ENCODE measurements at places on chromosomes 4 and X.

DNA sequence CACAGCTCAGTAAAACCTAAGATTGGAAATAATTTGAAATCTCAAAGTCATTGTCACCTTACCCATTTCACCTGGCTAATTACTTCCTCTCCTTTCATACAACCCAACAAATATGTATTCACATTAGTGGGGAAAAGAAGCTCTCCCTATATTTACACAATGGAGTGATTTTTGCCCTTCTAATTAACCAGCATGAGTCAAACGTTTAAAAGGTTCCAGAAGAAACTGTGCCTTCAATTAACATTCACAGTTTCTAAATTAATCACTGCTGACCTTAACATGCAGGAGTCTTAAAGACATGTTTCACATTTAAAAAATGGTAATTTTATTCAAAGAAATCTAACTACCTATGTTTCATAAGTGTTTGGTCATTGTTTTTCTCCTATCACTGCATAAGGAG, 254.6 kb downstream of the CBLL2 start:
- no peak for DNase-seq

DNA sequence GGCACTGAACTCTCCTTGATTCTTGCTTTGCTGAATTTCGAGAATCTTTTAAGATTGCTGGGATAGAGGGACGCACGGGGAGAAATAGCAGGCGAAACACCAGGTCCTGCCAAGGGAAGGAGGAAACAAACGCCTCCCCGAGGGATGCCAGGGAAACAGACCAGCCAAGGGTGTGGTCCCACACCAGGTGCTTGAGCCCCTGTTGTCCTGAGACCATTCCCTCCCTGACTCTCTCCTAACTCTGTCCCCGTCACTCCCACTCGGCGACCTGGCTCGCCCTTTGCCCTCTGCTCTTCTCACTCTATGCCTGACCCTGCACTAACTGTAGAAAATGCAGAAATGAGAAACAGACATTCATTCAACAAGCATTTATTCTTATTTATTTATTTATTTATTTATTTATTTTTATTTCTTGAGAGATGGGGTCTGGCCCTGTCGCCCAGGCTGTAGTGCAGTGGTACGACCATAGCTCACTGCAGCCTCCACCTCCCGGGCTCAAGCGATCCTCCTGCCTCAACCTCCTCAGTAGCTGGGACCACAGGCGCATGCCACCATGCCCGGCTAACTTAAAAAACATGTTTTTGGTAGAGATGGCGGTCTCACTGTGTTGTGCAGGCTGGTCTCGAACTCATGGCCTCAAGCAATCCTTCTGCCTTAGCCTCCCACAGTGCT, 16.2 kb downstream of the CTAG1B start:
- DNase-seq = no peak

DNA sequence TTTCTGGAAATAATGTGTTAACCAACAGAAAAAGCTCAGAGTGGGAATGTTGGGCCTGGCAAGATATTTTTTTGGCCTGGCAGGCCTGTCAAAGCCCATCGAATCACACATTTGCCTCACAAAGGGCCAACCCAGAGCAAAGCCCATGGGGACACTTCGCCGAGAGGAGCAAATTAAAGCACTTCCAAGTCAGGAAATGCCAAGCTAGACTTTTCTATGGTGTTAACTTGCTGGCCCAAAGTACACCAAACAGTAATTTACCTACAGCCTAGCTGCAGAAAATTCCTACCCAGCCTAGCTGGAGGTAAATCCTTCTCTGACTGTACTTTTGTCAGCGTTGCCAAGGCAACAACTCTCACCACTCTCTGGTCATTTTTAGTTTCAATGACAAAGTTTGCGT, 288.6 kb upstream of the LDB2 start:
- DNase-seq = no peak

DNA sequence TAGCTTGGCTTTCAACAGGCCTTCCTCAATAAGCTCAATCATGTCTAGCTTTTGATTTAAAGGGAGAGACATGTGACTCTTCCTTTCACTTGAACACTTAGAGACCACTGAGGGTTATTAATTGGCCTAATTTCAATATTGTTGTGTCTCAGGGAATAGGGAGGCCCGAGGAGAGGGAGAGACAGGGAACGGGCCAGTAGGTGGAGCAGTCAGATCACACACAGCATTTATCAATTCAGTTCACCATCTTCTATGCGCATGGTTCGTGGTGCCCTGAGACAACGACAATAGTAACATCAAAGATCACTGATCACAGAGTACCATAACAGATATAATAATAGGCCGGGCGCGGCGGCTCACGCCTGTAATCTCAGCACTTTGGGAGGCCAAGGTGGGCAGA, 17.8 kb downstream of the ZNF81 start:
- DNase-seq = no peak

DNA sequence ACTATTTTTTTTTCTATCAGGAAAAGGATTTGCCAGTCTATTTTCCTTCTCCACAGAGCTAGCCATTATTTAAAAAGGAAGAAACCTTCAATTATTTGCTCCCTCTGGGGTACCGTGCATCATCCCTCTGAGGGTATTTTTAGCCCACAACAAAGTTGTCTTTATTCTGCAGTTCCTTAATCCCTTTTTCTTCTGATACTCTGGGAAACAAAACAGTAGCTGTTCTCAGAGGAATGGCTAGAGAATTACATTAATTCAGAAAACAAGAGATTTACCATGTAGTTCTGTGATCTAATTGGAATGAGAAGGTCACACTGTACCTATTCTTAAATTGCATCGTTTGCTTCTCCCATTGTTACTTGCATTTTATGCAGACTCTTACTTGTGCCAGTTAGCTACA, 1056.7 kb downstream of the STIM2 start:
- no peak for DNase-seq

GRCh38 chr4:14168919-14169318, 541.4 kb upstream of the BOD1L1 start:
- DNase-seq = no peak

- no peak for DNase-seq
These were observed 13.2 kb downstream of the NEIL3 start for GRCh38 chr4:177322881-177323280.

DNA sequence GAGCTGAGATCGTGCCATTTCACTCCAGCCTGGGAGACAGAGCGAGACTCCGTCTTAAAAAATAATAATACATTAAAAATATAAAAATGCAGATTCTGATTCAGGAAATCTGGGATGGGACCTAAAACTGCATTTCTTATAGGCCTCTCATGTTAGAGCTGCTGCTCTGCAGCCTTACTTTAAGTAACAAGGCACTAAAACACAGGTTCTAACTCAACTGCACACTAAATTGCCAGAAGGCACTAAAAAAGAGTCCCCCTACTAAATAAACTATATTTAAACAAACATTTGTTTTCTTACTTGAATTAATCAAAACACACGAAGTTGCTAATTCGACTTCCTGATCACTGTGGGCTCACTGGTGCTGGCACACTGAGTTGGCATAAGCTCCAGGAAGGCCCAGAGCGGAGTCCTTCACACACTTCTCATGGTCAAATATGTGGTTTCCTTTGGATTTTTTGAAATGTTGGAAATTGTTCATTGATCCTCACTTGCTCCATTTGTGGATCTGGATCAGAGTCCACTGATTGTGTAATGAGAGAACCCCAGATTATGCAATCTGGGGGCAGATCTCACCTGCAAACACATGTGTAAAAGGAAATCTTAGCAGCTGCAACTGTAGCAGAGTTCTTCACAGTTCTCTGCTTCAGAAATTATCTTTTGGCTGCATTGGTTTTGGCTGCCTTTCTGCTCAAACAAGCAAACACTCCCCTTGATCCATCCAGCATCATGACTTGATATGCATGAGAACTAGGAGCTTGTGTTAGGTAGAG, 59.3 kb downstream of the AFF1 start:
- no peak for DNase-seq

DNA sequence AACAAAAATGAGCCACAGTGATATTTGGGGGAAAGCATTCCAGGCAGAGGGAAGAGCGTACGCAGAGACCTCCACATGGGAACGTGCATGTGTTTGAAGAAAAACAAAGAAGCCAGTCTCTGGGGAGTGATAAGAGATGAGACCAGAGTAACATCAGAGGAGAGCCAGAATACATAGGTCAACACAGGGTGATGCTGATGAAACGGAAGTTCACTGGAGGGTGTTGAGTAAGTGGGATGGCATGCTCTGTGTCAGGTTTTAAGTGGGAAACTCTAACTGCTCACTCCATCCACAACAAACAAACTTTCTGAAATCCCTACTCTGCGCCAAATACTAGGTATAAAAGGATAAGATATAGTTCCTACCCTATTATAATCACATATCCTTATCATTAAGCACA, 110.0 kb downstream of the ARHGAP6 start:
- no peak for DNase-seq

- DNase-seq = no peak
These were observed 309.2 kb downstream of the EVC2 start for GRCh38 chr4:5399124-5399523.

DNA sequence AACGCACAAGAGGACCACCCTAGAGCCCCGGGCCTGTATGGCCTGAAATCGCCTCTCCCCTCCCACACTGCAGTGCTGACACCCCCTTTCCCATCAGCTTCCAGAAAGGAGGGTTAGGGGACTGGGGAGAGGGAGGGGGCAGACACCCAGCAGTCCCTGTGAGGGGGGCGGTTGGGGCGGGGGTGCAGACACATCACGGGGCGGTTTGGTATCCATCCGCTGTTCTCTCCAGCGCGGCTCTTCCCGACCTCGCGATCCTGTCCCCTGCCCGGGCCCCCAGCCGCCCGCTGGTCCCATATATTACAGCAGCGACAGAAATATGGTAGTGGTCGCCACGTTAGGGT, 404 bp upstream of the GPRASP2 start:
- no peak for DNase-seq

DNA sequence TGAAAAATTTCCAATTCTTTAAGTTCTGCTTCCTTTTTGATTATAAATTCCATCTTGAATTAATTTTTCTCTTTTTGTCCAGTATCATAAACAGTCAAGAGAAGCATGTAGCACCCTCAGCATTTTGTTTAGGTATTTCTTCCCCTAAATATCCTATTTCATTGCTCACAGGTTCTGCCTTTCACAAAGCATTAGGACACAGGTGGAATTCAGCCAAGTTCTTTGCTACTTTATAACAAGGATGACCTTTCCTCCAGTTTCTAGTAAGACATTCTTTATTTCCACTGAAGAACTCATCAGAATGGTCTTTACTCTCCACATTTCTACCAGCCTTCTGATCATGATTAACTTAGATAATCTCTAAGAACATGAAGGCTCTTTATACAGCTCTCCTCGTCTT, 7.4 kb downstream of the SLC9B1 start:
- DNase-seq = no peak

- DNase-seq = no peak
These were observed 299.5 kb downstream of the MAPK10 start for GRCh38 chr4:86060341-86060740.

DNA sequence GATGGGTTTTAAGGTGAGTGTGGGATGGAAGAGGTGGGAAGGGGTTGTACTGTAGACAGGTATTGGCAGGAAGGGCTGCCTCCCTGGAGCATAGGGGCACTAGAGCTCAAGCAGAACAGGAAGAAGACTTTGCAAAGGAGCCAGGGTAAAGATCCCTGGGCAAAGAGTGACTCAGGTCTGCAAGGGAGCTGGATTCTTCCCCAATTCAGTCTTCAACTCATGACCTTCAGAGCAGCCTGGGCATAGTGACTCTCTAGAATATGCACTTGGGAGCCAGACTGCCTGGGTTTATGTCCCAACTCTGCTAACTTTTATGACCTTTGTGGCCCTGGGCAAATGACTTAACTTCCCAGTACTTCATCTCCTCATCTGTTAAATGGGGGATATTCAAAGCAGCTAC, 4.0 kb downstream of the LONRF3 start:
- no peak for DNase-seq

DNA sequence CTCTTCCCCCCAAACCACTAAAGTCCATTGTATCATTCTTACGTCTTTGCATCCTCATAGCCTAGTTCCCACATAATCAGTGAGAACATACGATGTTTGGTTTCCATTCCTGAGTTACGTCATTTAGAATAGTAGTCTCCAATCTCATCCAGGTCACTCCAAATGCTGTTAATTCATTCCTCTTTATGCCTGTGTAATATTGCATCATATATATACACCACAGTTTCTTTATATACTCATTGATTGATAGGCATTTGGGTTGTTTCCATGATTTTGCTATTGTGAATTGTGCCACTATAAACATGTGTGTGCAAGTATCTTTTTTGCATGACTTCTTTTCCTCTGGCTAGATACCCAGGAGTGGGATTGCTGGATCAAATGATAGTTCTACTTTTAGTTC, 57.2 kb downstream of the ARFIP1 start:
- DNase-seq = no peak

- no peak for DNase-seq
These were observed 26.6 kb downstream of the NFKB1 start for GRCh38 chr4:102527695-102528283.

DNA sequence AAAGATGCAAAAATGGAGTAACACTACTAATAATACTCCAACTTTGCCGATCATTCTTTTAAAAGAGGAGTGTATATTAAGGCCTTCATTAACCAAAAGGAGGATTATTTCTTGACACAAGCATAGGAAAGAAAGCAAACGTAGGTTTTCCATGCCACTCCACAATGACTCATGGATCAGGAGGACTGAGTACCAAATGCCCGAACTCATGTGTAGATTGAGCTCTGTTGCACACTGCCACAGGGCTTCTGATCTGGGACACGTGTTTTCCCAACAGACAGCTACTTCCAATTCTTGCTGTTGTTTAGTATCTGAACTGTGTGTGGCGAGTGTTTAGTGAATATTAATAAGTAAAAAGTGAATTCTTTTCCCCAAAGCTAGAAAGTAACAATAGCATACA, 131.2 kb downstream of the LDB2 start:
- no peak for DNase-seq

- no peak for DNase-seq
These were observed 11.5 kb downstream of the NAT8L start for GRCh38 chr4:2070421-2071251.

DNA sequence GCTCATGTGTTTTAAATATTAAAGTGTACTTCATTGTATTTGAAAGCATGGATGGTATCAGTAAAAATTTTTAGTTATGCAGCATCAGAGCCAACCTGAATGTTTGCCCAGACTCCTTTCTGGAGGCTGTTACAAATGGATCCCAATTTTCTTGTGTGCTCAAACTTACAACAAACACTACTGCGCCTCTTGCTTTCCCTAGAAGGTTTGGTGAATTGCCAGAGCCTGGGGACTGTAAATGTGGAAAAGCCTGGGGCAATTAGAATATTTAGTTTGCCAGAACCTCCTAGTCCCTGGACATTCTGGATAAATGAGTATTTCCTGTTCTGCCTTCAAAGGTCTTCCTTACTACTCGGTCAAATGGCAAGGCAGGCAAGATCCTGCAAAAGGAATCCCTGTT, 4.8 kb downstream of the CAPN6 start:
- DNase-seq = no peak

Data from effector memory CD8-positive, alpha-beta T cell (primary cell).